ENCODE measurements at places on chromosomes 4 and X.

DNA sequence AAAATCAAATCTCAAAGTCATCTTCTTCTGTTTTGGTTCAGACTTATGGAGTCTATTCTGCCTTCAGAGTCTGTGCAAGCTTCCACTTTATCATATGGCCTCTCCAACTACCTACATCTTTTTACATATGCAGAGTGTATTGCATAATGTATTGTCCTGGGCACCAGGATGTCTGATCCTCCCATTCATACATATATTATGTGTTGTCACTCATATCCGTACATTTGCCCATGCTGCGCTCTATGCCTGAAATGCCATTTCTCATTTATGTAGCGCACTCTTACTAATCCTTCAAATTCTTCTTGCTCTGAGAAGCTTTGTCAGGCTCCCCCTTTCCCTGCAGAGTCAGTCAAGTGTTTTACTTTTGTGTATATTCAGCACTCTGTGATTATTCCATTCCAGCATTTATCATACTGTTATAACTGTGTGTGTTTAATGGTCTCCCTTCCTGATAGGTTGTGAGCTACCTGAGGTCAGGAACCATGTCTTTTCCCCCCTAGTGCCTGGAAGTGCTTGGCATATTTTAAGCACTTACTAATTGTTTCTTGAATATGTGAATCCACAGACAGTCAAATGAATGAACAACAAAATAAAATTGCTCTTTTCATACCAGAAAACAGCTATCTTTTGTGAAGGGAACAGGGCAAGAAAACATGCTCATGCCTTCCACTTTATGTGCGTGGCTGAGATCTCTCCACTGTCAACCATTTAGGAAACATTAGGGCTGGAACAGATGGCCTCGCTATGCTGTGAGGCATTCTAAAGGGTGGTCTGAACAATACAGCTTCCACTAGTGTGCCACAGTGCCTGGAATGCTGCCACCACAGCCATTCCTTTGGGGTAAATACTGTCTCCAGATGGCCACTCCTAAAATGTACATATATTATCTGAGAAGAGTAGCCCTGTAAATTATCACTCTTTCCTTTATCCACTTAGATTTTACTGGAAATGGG lies 81.8 kb downstream of the GLUD2 start:
- DNase-seq: no peak

DNA sequence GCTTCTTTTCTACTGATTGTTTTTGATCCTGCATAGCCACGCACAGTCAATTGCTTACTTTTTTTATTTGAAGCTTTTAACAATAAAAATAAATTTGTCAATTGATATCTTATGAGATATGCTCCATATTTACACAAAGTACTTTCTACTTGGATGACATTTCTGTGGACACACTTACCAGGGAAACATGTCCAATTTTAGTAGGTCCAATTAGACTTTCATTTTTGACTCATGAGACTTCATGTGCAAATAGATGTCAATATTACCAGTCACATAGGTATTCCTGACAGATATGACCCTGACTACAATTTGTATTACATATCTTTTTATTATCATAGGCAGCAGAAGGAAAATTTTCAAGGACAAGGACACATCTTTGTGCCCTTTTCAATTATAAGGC lies 219.9 kb upstream of the ANKRD50 start:
- no peak for DNase-seq

DNA sequence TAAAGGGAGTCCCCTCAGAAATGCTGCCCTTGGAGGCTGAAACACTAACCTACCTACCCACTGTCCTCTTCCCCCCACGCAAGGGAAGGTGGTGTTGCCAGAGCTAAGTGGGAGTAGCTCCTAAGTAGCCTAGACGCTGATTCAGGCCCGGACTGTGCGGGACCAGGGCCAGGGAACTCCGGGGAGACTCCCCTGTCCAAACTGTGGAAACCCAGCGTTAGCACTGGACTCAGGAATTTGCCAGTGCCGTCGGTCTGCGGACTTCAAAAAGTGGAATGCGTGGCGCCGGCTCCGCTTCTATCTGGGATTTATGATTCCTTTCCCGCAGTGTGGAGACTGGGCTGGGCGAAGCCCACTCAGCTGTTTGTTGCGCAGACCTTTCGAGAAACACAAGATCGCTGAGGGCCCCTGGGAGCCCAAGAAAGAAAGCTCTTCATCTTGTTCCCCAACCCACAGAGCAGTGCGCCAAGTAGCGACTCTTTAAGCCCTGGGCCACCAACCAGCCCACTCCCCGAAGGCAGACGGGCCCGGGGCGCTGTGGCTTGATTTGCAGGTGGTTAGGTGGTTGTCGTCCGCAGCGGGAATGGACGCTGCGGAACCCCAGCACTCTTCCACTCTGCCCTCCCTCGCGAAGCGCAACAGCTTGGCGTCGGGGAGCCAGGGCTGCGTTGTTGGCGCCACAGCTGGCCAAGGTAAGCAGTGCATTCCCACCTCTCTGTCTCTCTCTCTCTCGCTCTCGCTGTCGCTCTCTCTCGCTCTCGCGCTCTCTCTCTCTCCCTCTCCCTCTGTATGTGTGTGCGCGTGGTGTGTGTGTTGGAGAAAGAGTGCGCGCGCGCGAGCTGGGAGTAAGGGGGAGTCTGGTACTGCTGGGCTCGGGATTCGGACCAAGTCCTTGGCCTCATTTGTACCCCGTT lies 2.0 kb downstream of the TMEM255A start:
- DNase-seq: peak; percentile 41

DNA sequence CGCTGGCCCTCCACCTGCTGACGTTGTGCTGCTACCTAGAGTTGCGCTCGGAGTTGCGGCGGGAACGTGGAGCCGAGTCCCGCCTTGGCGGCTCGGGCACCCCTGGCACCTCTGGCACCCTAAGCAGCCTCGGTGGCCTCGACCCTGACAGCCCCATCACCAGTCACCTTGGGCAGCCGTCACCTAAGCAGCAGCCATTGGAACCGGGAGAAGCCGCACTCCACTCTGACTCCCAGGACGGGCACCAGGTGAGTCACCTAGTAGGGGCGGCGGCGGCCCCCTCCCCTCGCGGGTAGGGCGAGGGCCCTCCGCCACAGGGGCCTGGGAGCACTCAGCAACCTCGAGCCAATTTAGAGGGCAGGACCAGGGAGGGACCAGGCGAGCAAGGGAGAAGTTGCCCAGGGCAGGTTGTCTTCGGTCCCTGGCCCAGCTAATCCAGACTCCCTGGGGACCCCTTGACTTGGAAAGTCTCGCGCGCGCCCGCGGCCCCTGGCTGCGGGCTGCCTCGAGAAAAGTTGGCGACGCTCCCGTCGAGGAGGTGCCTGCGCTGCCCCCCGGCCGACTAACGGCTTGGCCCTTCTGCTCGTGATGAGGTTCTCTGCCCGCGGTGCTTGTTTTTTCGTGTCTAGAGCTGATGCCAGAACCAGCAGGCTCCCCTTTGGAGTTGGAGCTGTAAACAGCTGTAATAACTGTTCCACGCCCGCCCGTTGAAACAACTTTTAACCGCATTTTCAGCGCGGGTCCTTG lies 717 bp downstream of the EDA start:
- no peak for DNase-seq

Data from fibroblast of skin of left quadriceps (primary cell).